ENCODE measurements at places on chromosomes 7 and 10.

DNA sequence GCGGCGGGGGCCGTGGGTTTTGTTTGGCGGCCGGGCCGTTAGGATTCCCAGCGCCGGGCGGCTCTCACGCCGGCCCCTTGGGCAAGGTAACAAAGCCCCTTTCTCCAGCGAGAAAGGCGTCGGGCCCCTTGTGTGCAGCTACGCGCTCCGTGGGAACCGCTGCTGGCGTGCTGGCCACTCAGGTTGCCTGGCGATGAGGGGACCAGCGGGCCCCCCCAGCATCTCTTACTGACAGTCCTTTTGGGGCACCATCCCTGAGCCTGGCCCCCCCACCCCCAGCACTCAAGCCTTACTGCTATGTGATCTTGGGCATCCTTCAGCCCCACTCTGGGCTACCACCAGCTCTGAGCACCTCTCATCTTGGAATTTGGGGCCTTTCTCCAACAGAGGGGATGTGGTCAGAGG lies 1.8 kb downstream of the LFNG start:
- DNase-seq, result no peak

GRCh38 chr10:129388435-129388834 lies 78.6 kb upstream of the MGMT start:
- no peak for DNase-seq

DNA sequence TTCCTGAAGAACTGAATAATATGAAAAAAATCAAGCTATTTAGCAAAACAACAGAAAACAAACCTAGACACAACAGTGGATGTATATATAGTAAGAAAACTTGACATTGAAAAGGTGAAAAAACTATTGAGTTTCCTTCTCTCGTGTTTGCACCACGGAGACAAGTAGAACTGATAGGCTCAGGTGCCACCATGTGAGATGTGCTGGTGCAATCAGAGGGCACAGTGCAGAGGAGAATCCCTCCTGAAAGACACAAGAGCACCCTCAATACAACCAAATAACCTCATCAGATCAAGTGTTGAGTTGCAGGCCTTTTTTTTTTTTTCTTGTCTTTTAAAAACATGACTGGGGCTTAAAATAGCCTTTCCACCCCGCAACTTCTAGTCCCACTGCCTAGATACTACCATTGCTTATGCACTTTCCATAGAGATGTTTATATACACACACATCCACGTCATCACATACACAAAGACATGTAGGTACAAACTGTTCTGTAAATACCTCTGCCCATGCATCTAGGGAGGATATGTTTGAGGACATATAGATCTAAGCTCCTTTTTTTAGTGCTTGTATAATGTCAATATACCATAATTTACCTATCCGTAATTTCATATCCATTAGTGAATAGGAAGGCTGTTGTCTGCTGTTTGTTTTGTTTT lies 54.1 kb downstream of the UBE2H start:
- no peak for DNase-seq

DNA sequence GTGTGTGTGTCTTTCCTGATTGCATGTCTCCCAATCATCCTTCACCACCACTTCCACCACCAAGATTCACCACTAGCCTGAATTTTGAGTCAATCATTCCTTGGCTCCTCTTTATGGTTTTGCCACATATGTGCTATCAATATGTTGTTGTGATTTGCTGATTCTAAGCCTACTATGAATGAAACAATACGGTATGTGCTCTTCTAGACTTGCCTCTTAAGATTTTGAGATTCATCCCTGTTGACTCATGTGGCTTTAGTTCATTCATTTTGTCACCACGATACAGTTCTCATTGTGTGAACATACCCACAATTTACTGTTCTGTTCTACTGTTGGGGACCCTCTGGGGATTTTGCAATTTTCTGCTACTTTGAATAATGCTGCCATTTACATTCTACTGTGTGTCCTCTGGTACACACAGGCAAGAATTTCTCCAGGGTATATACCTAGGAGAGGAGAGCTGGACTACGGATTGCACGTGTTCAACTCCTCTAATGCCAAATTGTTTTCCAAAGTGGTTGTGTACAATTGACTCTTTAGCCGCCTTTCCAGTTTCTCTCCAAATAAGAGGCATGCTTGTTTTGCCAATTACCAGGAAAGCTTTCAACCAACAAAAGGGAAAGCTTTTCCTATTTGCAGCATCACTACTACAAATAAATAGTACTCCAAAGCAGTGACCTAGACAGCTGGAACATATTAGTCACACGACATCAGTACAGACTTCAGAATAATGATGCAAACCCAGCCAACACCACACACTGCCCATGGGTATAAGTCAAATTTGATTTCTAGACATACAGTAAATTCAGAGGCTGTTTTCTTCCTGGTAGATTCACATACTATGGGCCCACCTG lies 30.0 kb downstream of the SGMS1 start:
- DNase-seq, result no peak

DNA sequence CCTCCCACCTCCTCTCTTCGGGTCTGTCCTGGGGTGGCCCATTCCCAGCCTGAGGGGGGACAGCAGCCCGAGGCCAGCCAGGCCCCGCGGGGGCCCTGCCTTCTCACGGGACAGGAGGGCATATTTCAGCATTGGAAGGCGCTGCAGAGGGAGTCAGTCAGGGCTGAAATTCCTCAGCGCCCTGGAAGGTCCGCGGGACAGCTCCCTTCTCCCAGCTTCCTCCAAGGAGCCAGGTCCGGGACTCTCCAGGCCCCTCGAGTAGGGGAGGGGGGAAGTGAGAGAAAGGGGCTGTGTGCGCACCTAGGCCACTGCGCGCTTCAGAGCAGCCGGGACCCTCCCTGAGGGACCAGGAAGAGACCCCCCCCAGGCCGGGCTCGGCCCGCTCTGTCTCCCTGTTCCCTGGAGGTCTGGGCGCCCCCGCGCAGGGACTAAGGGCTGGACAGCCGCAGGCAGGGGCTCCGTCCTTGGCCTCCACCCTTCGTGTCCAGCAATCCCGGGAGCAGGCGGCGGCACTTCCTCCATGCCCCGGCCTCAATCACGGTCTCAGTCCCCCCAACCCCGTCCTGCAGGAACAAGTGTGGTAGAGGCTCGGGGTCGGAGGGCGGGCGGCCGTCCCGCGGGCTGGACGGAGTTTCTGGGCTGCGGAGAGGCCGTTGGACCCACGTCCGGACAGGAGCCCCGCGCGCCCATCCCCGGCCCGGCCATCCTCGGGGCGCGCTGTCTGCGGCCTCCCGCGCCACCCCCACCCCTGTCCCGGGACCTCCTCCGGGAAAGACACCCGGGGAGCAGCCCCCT lies 6.0 kb upstream of the ELFN1 start:
- no peak for DNase-seq

DNA sequence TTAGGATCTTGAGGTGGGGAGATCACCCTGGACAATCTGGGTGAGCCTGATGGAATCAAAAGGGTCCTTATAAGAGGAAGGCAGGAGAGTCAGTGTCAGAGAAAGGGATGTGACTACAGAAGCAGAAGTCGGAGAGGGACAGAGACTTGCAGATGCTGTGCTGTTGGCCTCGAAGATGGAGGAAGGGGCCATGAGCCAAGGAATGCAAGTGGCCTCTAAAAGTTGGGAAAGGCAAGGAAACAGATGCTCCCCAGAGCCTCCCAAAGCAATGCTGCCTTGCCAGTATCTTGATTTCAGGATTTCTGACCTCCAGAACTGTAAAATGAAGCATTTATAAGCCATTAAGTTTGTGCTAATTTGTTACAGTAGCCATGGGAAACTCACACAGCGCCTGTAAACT lies 165.2 kb downstream of the FANK1 start:
- DNase-seq, result no peak

- no peak for DNase-seq
These were observed 66.0 kb downstream of the ELMO1 start for GRCh38 chr7:37382546-37383088.

DNA sequence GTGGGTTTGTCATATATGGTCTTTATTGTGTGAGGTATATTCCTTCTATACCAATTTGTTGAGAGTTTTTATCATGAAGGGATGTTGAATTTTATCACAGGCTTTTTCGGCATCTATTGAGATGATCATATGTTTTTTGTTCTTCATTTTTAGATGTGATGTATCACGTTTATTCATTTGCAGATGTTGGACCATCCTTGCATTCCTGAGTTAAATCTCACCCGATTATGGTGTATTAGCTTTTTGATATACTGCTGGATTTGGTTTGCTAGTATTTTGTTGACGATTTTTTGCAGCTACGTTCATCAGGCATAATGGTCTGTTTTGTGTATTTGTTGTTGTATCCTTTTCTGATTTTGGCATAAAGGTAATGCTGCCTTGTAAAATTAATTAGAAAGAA lies 311.0 kb downstream of the PTEN start:
- no peak for DNase-seq

GRCh38 chr7:102012941-102013461 lies 195.6 kb downstream of the CUX1 start:
- DNase-seq, result no peak

DNA sequence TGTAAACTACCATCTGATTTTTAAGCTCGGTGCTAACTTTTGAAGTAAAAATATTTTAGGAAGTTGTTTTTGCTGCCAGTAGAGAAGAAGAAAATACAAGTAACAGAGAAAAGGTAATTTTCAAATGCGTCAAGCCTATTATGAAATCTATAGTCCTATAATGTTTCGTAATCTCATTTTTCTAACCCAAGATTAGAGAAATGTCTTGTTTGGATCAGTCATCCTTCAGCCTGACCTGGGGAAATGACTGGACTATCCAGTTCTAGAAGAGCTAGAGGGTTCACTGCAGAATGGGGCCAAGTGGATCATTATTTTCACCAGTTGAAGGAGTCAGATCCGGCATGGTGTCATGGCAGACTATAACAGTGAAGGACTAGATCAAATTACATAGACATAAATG lies 62.7 kb upstream of the FGL2 start:
- DNase-seq, result no peak

- DNase-seq, result no peak
These were observed 189.2 kb upstream of the GLI3 start for GRCh38 chr7:42426163-42426562.

DNA sequence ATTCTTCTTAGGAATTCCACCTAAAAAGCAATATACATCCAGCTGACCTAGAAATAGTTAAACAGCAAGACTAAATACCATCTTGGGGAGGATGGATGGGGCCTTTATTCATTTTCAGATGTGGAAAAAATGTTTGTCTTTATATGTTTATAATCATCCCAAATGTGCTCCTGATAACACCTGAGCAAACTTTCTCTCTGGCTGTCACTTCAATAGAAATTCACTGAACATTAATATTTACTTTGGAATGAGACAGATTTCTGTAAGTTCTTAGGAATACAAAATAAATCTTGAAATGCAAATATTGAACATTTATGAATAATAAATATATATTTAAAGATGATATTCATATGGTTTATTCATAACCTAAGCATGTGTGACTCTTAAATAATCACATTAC lies 185.4 kb downstream of the DGKB start:
- DNase-seq, result no peak

DNA sequence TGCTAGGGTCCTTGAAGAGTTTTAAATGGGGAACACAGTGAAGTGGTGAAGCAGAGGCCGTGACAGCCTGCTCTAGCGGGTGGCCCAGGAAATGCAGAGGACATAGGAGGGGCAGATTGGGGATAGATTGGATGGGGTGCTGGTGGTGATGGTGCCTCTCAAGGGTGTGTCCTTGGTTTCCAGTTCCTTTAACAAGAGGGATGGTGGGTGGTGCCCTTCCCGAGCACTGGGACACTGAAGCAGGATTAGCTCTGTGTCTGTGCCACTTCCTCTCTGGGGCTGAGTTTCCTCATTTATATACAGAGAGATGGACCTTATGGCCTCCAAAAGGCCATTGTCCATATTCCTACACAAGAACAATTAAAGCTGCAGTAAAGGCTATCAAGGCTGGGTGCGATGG lies 285.5 kb downstream of the TCF7L2 start:
- DNase-seq, result no peak

DNA sequence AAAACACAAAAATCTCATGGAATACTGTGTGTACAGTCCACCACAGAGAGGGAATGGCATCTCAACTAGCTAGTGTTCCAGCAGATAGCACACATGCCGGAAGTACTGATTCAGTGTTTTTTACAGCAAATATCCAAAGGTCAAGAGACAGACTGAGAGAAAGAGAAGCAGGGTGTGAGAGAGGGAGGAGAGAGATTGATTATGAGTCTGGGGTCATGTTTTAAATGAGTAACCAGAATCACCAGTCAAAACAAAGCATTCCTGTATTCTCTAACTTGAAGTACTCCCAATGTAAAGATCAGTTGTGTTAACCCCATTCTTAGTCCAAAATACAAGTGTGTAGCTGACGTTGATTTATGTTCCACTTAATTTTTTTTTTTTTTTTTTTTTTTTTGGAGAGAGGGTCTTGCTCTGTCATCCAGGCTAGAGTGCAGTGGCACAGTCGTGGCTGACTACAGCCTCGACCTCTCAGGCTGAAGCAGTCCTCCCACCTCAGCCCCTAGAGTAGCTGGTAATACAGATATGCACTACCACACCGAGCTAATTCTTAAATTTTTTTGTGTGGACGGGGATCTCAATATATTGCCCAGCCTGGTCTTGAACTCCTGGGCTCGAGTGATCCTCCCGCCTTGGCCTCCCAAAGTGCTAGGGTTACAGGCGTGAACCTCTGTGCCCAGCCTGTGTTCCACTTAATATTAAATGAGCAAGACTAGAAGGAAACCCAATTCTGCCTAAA lies 114.2 kb downstream of the TAF3 start:
- no peak for DNase-seq

- no peak for DNase-seq
These were observed 181.6 kb downstream of the PTPN20 start for GRCh38 chr10:47092831-47093230.

DNA sequence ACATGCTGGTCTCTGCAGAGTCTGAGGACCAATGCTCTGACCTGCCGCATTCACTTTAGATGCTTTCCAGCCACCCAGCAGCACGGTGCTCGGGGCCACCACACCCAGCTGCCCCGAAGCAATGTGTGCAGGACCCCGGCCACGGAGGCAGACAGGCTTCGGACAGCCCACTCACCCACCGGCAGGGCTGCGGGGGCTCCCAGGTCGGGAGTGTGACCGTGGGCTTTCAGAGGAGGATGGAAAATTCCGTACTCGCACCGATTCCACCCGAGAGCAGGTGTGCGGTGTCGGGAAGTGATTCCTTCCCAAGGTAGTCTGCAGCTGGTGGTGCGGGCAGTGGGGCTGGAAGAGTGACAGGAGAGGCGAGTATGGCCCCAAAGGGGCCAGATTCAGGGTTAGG lies 190.9 kb downstream of the DNAJB6 start:
- DNase-seq, result no peak

GRCh38 chr7:74570533-74571156 lies 86.9 kb upstream of the GTF2I start:
- no peak for DNase-seq

DNA sequence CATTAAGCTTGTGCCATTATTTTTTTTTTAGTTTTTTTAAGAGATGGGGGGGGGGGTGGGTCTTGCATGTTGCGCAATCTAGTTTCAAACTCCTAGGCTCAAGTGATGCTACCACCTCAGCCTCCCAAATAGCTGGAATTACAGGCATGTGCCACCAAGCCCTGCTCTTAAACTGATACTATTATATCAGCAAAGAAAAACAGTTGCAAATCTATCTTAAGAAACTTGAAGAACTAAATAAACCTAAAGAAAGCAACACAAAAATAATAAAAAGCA lies 47.5 kb downstream of the BRAF start:
- no peak for DNase-seq
